Posterior vena cava (tissue), 2 donors: ENCODE measurements at places on chromosomes 2 and 18. TPM values are rescaled to one million over a fixed set of nuclear protein-coding genes. Genes with fewer than 3 reads are reported as not detected.

DNA sequence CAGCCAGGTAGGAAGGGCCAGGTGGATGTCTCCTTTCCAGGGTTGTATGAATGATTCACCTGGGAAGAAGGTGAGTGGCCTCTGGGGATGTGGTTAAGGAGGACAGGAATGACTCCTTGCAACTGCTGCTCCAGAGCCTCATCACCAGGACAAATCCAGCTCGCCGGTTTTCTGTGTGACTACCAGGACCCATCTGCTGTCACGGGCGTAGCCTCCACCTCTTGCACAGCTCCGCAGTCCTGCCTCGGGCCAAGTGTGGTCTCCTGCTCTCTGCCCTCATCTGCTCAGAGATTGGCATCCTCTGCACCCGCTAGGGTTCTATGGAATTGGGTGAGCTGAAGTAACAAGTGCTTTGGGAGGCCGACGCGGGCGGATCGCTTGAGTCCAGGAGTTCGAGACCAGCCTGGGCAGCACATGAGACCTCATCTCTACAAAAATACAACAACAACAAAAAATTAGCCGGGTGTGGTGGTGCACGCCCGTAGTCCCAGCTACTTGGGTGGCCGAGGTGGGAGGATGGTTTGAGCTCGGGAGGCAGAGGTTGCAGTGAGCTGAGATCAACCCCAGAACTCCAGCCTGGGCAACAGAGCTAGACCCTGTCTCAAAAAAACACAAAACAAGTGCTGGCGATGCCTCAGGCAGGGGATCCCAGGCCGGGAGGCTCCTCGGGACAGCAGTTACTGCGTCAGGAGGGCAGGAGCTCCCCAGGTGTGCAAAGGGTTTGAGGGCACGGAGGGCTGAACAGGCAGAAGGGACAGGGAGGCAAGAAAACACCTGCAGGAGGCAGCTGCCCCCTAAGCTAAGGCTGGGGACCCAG lies 831 bp upstream of the D2HGDH start:
- DNase-seq, result no peak

DNA sequence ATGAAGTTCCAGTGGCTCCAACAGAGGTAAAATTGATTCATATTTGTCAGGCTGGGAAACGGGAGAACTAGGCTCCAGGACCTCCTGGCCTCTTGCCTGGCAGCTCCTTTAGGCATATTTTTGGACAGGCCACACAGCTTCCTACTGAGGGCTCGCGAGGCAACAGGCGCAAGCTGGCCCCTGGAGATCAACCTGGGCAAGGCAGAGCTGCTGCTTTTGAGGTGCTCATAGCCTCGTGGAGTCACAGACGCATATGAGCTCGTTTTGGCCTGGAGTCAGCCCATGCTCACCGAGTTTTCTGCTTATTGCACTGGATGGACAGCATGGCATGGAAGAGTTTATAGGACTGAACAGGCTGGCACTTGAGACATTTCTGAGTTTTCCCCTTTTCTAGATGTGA lies 97.7 kb downstream of the CAPN13 start:
- DNase-seq, result no peak

DNA sequence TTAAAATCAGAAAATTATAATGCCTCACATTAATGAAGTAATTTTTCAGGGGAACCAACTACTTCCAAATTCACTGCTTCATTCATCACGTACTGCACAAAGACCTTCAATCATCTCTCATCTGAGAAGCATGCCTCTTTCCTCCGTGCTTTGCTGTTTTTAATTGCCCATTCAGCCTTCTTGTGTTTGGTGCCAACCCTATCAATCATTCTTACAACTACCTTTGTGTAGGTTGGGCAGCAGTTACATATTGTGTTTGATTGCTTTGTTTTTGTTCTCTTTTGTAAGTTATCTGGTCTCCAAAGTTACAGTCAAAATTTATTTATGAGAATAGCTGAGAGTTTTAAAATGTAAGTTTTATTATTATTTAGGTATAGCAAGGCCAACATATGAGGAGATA lies 549.0 kb upstream of the SLC8A1 start:
- no peak for DNase-seq

GRCh38 chr2:97911206-97911921 lies 84.4 kb downstream of the TMEM131 start:
- no peak for DNase-seq

DNA sequence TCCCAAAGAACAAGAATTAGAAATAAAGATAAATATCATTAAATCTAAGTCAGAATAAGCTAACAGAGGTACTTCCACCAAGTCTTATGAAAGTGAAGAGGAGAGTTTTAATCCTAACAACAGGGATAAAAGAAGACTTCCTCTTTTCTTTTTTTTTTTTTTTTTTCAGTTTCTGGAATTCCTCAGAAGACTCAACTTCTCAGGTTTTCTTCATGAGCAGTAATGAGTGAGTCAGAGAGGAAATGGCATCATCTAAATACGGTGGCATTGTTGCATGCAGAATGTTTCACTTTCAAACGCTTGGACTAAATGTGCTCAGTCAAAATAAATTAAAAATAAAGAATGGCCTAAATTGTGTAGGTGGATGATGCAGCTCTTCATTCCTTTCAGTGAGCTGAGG lies 45.6 kb upstream of the ARHGAP15 start:
- DNase-seq, result no peak

DNA sequence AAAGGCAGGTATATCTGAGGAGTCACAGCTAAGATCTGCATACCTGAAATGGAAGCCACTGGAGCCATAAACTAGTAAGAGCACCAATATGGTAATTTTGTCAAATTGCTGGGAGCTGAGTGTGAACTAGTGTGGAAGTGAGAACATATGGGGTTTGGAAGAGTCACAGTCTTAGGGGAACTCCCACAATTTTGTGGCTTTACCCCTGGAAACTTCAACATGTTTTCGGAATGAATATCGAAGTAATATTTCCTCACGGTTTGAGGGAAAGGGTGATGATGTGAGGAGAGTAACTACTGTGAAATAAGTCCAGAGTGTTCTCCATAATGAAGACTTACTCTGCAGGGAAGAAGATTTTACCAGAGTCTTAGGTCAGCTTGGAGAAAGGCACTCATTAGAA lies 565.9 kb downstream of the RIT2 start:
- DNase-seq, result no peak

DNA sequence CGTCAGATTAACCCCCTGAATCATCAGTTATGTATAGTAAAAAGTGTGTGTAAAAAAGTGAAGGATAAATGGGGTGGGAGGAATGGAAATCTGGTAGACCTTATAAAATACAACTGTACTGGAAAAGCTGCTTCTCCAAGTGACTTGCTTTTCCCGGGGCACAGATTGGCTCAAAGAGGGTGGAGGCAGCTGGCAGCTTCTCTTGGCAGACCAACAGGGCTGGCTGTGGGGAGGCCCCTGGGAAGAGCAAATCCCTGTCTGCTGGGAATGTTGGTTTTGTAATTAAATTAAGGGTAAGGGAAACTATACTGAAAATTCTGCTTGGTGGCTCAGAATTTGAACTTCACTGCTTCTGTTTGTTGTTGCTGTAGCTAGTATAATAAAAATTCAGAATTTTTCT lies 154.2 kb upstream of the DLX2 start:
- DNase-seq, result no peak

- no peak for DNase-seq
These were observed 255.1 kb upstream of the TMEM200C start for GRCh38 chr18:6150430-6150829.

DNA sequence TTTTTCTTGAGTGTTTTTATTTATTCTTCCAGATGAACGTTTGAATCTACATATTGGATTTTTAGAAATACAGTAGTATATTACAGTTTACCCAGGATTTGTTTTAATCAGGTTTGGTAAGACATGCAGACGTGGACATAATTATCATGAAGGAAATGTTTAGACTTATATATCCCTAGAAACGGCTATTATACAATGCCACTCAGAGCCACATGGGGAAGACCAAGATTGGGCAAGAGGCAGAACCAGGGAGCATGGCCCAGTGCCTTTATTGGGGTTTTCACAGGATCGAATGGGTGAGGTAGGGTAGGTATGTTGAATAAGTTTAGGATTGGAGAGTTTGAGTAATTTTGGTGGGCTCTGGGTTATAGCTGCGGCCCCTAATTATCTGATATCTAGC lies 212.2 kb downstream of the CAMKMT start:
- no peak for DNase-seq

DNA sequence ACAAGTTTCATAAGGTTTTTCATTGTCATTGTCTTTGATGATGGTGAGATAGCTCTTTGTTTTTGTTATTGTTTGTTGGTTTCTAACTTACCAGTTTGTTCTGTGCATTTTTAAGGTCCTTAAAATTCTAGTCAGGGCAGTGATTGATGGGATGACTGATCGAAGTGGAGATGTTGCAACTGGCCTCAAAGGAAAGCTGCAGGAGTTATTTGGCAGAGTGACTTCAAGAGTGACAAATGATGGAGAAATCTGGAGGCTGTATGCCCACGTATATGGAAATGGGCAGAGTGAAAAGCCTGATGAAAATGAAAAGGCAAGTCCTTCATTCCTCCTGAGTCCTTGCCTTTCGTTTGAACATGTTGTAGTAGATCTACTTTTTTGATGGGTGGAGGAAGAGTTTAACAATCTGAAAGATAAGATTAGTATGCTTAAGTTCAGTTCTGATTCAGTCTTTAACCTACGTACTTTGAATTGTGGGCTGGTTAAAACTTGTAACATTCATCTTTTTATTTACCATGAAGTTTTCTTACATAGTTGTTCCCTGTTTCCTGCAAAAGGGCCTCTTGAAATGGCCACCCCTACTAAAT lies 135.8 kb upstream of the LTBP1 start:
- DNase-seq, result no peak

GRCh38 chr18:76255070-76255683 lies 239.9 kb downstream of the ZNF516 start:
- DNase-seq, result no peak

- DNase-seq, result no peak
These were observed 1464.9 kb downstream of the SUCLG1 start for GRCh38 chr2:82994151-82994550.

DNA sequence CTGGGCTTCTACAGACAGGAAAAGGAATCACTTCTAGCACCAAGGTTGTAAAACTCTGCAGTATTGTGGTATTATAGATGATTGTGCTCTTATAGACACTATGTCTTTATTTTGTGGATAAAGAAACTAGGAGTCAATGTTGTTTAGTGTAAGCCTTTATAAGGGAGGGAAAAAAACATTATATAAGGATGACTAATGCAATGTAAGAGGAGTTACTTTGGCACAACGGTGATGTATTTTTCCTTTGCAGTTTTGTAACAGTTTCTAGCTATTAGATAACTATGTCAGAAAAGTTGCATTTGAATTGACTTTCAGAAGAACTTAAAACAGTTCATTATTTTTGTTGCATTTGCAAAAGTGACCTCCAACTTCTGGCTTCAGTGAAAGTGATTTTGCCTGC lies 545.4 kb downstream of the CCDC85A start:
- DNase-seq, result no peak

GRCh38 chr2:96396602-96397001 lies 61.0 kb downstream of the NCAPH start:
- no peak for DNase-seq

DNA sequence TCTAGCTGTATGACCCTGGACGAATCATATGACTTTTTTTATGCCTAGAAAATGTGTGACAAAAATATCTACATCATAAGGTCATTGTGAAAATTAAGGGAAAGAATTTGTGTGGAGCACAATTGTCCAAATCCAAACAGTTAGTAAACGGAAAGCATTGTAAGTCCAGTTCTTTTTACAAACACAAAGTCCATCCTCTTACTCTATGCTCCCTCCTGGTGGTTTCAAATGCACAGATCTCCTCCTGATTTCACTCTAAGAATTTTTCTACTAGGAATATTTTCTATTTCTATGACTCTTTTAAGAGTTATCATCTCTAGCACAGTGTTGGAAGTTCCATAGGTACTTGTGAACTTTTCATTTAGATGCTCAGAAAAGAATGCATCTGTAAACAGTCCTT lies 125.2 kb upstream of the ARL5A start:
- no peak for DNase-seq

DNA sequence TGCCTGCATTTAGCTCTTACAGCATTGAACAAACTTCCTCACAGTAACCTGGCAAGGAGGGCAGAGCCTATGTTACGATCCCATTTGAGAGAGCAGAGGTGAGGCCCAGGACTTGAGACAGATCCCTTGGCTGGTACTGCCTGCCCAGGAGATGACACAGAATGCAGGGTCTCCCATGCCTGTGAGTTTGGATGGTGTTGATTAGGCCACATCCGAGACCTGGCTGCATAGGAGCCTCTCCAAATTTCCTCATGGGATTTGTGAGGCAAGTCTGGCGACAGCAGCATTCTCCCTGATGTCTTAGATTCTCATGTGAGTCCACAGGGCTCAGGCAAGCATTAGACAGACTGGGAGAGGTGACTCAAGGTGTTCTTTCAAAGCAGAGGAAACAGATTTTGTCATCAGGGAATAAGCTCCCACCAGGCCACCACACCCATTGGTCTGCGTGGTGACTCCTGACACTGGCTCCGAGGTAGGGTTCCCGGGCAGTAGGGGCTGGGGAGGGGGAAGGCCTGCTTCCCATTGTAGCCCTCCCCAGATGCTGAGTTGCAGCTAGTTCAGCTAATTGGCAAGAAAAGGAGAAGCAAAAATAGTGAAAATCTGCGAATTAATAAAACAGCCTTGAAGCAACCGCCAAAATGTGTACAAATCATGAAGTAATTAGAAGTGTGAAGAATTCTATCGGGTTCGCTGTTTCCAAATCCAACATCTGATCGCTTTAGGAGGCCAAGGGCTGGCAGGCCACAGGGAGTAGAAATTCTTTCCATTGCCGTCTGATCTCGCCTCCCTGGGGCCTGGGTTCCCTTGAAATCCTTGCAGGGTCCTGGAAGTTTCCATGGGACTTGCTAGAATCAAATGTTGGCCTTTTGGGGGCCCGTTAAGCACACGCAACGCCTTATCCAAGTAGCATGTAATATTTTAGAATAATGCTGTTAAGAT lies 68.0 kb downstream of the MAPK4 start:
- DNase-seq, result peak; percentile 78

- no peak for DNase-seq
These were observed 62.4 kb downstream of the SLC5A7 start for GRCh38 chr2:108048752-108049151.

GRCh38 chr2:75317316-75317715 lies 118.0 kb upstream of the TACR1 start:
- DNase-seq, result no peak

DNA sequence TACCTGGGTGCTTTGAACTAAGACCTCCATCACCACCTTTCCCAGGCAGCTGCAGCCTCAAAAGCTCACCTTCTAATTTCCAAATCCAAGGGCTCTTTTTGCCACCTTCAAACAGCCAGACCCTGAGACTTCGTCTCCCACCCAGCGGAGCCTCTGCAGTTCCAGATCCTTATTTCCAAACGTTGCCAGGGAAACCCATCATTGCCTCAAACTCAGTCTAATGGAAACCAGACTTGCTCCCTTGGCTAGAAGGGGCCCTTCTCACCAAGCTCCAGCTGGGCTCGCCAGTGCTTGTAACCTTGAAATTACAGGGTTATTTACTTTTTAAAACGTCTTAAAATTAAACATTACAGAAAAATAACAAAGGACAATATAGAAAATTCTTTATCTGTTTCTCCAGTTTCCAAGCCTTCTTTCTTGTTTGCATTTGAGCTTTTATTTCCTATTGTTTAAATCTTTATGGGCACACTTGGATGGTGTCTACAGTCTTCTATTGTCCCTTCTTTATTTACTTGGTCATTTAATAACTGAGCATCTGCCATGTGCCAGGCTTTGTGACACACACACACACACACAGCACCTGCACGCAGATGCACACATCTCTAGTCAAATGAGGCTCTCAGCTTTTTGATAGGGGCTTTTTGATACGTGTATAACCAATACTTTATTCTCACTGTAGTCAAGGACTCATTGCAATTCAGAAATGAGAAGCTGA lies 36.1 kb downstream of the TRPM8 start:
- DNase-seq, result no peak

The TRIM43 gene
- total RNA-seq, result not detected

The STAT4 gene
- 2.2 TPM for total RNA-seq

The CAMKMT gene
- total RNA-seq, result 12.0 TPM

The FRZB gene
- 6.9 TPM for total RNA-seq

The BMP10 gene
- not detected for total RNA-seq

The SCN7A gene
- 3.8 TPM for total RNA-seq

The NAT8 gene
- not detected for total RNA-seq
